ENCODE measurements at places on chromosomes 16 and 17.
A peak's percentile ranks its signal among the peaks of the same experiment; 100 is the strongest.

- no peak for DNase-seq
Observed at GRCh38 chr17:47218896-47219430, 9.8 kb downstream of the MYL4 start.

- no peak for DNase-seq
Observed at GRCh38 chr17:56099649-56100048, 53.6 kb upstream of the ANKFN1 start.

DNA sequence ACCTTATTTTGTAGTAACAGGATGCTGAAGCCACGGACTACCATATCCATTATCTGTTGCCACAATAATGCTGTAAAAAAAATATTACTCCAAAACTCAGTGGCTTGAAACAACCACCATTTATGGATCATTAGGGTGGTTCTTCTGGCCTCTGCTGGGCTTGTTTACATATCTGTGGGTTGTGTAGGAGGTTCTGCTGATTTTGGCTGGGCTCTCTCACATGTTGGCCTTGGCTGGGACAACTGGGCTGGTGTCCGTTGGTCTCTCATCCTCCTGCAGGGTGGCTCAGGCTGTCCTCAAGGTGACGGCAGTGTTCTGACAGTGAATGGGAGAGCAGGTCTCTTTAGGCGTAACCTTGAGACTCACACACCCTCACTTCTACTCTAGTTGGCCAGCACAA, 76.0 kb downstream of the GPR139 start:
- no peak for DNase-seq

- DNase-seq = no peak
Observed at GRCh38 chr17:64357191-64357981, 33.3 kb downstream of the PECAM1 start.

- no peak for DNase-seq
Observed at GRCh38 chr17:8150194-8151119, 1.7 kb downstream of the PER1 start.

DNA sequence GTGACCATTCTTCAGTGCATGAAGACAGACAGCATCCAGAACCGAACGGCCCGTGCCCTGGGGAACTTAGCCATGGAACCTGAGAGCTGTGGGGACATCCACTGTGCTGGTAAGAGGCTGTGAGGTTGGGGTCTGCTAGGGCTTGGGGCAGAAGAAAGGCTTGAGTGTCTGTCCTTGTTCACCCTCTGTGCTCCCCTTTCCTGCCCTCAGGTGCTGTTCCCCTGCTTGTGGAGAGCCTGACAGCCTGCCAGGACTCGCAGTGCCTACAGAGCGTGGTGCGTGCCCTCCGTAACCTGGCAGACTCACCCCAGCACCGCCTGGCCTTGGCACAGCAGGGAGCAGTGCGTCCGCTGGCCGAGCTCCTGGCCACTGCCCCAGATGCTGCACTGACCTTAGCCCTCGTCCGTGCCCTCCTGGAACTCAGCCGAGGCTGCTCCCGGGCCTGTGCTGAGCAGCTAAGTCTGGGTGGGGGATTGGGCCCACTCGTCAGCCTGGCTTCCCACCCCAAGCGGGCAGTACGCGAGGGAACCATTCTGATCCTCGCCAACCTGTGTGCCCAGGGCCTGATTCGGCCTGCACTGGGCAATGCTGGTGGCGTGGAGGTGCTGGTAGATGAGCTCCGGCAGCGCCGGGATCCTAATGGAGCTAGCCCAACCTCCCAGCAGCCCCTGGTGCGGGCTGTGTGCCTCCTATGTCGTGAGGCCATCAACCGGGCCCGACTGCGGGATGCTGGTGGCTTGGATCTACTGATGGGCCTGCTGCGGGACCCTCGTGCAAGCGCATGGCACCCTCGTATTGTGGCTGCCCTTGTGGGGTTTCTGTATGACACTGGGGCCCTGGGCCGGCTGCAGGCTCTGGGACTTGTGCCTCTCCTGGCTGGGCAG, 2.9 kb downstream of the ARMC5 start:
- DNase-seq = no peak

GRCh38 chr17:81487487-81488275, 24.9 kb downstream of the ACTG1 start:
- peak; percentile 91 for DNase-seq

DNA sequence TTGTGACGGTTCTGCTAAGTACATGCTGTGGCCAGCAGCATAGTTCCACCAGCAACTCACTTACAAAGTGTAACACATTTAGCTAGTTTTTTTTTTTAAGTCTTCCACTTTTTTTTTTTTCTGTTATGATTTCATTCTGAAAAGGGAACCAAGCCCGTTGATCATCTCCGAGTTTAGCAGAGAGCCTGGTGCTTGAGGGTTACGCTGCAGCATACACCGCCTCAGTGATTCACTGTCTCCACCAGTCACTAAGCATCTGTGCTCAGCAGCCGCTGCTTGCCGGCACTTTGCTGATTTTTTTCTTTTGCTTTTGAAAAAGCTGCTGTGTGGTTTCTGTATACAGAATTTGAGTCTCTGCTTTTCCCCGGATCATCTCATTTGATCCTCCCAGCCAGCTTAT, 194.5 kb upstream of the CDH13 start:
- DNase-seq = no peak

Measured in GM18507 (cell line).